ENCODE measurements at places on chromosomes 11 and 22. TPM values are rescaled to one million over a fixed set of nuclear protein-coding genes. Genes with fewer than 3 reads are reported as not detected.

GRCh38 chr22:48180631-48181030 lies 1418.2 kb downstream of the TBC1D22A start:
- no peak for DNase-seq

DNA sequence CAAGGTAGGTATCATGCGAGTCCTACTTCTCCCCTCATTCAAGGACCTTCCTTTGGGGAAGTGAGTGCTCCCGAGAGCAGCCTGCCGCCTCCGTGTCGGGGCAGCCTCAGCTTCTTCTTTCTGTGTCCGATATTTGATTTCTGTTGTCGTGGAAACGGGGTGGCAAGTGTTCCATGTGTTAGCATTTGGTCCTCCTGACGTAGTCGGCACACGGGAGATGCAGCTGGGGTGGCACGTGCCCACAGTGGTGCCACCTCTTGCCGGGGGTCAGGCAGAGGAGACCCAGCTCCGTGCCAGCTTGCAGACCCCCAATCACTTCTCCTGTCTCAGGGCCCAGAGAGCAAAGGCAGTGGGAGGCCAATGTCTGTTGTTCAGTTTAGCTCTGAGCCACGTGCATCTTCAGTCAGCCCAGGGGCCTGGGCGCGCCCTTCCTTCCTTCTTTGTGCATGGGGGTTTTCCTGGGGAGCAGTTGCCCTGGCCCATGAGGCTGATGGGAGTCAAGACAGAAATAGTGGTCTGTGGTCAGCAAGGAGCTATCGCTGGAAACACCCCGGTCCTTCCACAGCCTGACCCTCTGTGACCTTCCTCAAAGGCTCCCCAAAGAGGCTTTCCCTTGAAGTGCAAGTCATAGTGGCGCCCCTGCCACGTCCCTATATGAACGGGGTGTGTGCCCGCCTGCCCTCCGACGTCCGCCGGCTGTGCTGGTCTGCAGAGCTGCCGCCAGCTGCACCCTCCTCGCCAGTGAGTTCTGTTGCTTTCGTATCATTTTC lies 44.5 kb downstream of the PARVB start:
- DNase-seq, result peak; percentile 57

Gene MUC2
- total RNA-seq, result not detected

- peak; percentile 65 for DNase-seq
Observed at GRCh38 chr11:19557720-19558140, 154.9 kb upstream of the NAV2 start.

DNA sequence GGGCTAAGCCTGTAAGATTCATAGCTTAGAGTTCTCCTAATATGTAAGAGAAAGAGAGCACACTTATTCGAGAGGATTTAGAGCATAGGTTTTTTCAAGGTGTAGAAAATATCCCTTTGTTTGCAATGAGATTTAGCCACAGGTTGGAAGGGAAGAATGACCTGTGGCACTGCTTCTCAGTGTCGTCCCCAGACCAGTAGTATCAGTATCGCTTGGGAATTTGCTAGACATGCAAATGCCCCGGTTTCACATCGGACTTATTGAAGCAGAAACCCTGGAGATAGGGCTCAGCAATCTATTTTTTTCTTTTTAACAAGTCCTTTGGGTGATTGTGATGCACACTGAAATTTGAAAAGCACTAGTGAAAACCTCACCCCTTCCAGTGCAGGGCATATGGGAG lies 362.6 kb upstream of the C11orf87 start:
- DNase-seq, result no peak

- no peak for DNase-seq
Observed at GRCh38 chr11:108588287-108588686, 5.3 kb downstream of the EXPH5 start.

DNA sequence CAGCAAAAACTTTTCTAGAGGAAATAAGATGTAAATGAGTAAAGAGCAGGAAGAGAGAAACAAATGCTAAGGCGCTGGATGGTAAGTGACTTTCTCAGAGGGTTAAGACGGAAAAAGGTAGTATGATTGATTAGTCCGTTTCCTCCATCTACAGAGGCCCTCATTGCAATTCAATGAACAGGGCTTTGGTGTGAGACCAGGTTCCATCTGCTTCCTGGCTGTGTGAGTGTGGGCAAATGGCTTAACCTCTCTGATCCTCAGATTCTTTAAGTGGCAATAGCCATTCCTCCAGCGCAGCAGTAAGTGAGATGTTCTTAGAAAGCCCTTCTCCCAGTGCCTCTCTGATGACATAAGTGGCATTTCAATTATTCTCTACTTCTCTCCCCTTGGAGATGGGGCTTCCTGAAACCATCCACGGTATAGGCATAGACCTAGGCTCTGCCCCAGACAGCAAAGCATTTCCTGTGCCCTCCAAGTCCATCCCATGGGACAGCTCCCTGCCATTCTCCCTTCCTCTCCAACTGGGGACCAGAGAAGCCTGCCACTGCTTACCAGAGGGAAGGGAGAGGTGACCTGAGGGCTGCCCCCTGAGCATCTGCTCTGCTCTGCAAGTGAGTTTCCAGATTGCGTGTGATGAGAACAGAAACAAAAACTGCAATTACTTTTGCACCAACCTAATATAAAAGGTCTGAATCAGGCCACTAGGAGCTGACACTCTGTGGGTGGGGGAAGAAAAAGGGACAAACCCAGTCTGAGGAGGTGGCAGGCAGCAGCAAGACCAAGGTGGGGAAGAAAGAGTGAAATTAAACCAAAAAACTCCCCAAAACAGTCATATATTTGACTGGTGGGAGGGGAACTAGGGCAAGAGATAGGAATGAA lies 12.7 kb upstream of the CD44 start:
- peak; percentile 58 for DNase-seq

Gene OR9G1
- total RNA-seq, result not detected

DNA sequence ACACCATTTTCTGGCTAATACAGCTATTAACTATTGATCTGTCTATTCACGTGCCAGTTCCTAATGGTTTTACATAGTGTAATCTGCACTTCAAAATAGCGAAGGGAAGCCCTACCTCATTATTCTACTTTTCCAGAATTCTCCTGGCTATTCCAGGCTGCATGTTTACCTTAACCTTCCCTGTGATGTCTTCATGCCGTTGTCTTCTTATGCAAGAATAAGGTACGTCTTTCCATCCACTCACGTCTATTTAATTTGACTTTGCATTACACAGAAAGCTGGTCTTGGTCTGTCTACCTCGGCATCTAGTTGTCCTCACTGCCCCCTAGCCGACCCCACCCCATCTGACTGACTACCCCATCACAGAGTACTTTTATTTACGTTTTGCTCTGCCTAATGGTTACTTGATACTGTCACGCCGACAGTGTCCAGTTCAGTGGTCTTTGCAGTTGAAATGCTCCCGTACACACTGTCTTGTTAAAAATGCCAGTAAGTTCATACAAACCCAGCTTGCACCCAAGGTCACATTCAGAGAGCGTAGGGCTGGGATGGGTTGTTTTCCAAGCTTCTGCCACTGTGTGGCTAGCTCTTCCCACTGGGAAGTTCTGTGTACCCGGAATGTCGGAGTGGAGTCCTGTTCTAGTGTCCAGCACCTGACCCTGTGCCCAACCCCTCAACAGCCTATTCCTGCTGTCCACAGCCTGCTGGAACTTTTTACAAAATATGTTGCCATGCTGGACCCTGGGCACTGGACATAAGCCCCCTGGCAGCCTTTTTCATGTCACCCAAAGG lies 15.0 kb downstream of the NEAT1 start:
- DNase-seq, result no peak

Gene OR2AT4
- total RNA-seq, result not detected

DNA sequence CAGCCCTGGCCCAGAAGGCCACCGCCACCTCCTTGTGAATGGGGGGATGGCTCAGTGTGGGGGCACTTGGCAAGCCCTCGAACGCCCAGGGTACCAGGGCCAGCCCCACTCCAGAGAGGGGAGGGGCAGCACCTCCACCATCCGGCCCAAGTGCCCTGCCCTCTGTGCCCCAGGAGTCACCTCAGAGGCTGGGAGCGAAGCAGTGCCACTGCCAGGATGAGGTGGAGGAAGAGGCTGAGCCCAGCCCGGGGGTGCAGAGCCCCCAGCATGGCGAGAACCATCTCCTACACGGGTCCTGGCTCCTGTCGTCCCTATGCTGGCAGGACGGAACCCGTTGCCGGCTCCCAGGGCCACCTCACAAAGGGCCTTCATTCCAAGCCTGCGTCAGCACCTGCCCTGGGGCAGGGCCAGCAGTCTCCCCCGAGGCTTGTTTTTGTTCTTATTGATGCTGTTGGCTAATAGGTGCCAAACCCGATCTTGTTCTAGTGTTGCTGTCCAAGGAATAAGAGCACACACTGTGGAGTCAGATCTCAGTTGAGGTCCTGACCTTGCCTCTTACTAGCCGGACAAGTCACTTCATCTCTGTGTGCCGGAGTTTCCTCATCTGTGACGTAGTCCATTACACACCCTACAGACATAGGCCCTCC lies at the start of gene FREY1:
Gene FREY1, minus strand, starts transcription at position 307 of the 647 bp plus-strand sequence. Its CDS starts 26 bp downstream, at position 281.
- DNase-seq, result no peak

GRCh38 chr11:122709039-122709760 lies 53.7 kb downstream of the UBASH3B start:
- no peak for DNase-seq

DNA sequence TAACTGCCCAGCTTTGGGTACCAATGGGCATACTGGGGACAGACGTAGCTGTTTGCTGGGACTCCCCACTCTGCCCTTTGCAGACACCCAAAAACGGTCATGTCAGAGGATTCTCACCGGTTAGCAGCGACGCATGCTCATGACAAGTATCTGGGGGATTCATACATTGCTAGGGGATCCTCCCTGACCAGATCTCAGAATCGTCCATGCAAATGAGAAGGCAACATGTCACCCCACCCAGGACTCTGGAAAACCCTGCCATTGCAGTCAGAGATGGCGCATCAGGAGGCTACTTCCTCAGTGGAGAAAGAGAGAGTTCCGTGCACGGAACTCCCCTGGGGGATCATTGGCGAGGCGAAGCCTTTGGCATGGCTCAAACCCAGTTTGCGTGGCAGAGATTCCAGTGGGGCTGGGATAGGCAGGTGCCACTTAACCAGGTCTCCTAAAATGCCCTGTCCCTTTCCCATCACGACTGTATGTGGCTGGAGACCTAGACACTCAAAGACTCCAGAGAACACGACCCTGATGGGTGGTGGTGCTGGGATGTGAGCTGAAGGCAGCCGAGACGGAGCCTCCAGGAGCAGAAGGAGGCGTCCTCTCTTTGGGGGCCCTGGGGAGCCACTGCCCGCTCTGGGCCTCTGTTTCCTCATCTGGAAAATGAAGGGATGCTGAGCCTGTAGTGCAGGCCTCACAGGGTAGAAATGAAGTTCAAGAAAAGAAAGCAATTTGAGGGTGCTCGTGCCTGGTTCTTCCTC lies 4.9 kb downstream of the RGL4 start:
- no peak for DNase-seq

DNA sequence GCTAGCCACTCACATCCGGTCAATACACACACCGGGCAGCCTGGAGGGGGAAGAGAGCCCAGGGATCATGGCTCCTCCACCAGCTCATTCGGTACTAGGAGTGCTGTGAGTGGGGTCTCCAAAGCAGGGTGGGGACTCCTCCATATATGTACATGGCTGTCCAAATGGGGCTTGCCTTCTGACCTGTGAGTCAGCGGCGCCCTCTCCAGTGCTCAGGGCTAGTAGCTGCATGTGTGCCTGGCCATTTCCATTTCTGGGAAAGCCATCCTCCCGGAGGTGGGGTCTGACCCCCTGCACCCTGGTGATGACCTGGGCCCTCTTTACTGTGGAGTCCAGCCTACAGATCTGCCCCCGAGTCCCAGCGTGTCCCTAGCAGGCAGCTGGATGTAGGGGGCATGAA lies 181.9 kb downstream of the CEP164 start:
- DNase-seq, result no peak

Gene GUCY1A2
- total RNA-seq, result not detected

DNA sequence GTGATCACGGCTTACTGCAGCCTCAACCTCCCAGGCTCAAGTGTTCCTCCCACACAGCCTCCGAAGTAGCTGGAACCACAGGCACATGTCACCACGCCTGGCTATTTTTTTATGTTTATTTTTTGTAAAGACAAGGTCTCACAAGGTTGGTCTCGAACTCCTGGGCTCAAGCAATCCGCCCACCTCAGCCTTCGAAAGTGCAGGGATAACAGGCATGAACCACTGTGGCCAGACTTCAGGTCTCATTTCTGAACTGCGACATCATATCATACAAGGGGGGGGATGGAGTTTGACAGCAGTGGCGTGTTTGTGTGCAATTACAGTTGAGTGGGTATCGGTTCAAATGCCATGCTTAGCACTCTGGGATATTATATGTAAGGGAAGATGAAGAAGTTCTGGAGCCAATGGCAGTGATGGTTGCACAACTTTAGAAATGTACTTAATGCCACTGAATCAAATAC lies 6.9 kb downstream of the NAALADL1 start:
- no peak for DNase-seq

- no peak for DNase-seq
Observed at GRCh38 chr22:41898645-41899044, 16.2 kb downstream of the SHISA8 start.

GRCh38 chr11:62689421-62690183 lies at the start of gene LRRN4CL:
Gene LRRN4CL (minus strand): TSS chr11:62689530. CDS start chr11:62688508, 1,022 bp downstream.
- DNase-seq, result no peak

DNA sequence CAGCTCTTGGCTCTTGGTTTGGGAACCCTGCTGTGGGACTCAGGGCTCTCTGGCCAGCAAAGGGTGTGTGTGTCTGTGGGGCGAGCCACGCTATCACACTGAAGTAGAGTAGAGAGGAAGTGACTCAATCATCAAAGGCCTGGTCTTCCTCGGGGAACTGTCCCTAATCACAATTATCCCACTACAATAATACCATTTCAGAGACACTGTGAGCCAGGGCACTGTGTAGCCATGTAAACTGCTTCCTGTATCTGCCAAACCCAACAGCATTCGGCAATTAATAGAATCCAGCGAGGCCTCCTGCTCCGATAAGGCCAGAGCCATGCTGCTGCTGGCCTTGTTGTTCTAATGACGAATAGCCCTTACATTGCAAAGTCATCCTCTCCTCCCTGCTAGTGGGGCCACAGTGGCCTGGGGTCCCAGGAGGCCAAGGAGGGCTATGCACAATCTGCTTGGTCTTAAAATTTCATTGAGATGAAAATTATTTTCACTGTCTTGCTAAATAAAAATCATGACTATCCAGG lies 49.8 kb upstream of the LMO2 start:
- DNase-seq, result no peak

DNA sequence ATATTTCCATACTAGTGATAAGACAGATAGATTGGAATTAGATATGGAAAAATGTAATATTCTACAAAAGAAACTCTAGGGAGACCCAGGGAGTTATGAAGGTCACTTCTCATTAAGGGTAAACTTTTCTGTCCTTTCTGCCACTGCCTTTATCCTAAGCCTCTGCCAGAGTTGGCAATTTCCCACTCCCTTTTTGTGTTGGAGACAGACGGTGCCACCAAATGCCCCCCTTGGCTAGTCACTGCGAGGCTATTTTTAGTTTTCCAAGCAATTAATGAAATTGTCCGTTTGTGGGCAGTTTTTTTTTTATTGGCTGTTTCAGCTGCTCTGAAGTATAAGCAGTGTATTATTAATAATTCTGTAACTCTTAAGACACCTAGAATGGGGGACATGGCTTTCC lies 67.6 kb upstream of the TENM4 start:
- no peak for DNase-seq

All from CD8-positive, alpha-beta T cell (primary cell).